D721Med (cell line): ENCODE measurements at places on chromosomes 7 and 10.

- no peak for DNase-seq
These were observed 41.7 kb downstream of the AKR1E2 start for GRCh38 chr10:4867520-4868356.

DNA sequence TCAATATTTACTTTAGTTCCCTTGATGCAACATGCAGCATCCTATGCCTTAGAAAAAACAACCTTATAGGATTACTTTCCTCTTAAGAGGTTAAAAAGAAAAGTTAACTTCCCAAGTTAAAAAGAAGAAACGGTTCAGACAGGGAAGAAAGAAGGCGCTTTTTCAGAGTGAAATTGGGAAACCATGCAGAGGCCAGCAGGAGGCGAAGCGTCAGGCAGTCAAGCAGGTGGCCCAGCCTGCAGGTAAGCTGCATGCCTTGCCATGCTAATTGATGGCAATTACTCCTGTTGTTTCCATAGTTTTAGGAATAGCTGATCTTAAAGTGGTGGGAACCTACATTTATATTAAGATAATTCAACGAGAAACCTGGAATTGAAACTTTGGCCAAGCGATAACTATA, 302.6 kb upstream of the SP4 start:
- no peak for DNase-seq

GRCh38 chr7:155645662-155646061, 1.2 kb downstream of the RBM33 start:
- no peak for DNase-seq

GRCh38 chr7:77353407-77353721, 62.8 kb downstream of the GSAP start:
- no peak for DNase-seq

- no peak for DNase-seq
These were observed 69.6 kb upstream of the CDK1 start for GRCh38 chr10:60708666-60709065.

DNA sequence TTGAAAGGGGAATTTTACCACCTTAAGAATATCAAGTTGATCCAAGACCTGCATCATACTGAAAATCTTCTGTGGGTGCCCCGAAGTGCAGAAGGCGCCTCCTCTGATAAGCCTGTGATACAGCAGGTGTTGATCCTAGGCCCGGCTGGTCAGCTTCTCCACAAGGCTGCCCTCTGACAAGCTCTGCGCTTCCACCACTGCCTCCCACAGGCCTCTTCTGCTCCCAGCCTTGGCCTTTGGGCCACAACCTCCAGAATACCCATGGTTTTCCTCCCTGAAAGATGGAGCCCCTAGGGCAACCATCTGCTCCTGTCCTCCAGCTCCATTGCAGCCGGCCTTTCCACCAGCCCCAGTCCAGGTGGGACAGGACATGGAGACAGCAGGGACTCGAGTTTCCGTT, 5.6 kb upstream of the OGDHL start:
- DNase-seq = no peak

GRCh38 chr10:30208330-30208729, 140.7 kb downstream of the MTPAP start:
- no peak for DNase-seq

DNA sequence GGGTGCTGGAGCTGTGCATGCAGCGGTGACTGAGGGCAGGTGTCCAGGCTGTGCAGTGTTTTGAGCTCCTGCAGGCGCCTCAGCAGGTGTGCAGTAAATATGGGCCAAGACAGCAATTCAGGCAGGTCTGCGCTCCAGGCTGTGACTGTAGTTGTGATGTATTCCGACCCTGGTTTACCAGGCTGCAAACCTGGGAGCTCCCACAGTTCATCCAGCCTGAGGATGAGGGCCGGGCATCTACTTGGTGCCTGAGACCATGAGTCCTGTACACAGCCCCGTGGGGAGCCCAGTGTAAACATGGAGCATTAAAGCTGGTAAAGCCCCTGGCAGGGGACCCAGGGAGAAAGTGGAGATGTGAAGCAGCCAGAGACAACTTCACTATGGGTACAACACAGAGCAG, 82.8 kb downstream of the VOPP1 start:
- no peak for DNase-seq

- no peak for DNase-seq
These were observed 2.0 kb upstream of the KIF11 start for GRCh38 chr10:92590623-92591549.

DNA sequence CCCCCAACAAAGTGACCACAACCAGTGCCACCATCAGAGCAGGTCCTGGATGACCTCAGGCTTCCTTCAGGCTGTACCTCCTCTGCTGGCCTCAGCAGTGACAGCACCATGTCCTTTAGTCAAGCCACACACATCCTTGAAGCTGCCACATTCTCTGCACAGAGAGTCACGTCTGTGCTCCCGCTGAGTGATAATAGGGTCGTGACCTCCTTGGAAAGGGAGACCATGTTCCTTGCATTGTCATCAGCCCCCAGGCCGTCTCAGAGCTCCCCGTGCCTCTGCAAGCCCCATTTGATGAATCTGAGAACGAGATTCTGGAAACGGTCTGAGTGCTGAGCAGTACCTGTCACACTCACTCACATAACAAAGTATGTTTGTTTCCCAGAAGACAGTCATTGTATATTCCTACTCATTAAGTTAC, 106.5 kb upstream of the PRR15 start:
- DNase-seq = no peak

GRCh38 chr10:73161079-73161478, 6.7 kb downstream of the ECD start:
- no peak for DNase-seq

- no peak for DNase-seq
These were observed 86.2 kb downstream of the ITIH5 start for GRCh38 chr10:7580520-7580919.

DNA sequence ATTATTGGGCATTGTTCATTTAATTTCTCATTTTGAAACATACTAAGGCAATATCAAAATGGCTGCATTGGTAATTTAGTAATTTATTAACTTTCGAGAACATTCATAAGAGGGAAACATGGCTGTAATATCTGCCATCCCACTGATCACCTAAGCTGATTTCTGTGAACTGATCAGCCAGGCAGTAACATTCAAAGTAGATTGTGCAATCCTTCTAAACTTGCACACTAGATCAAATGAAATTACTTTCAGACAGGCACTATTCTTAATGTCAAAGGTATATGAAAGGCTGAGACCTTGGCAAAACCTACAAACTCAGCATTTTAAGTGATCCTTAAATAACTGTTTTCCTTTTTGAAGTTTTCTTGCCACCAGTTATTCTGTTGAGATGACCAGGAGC, 290.7 kb downstream of the CACNA2D1 start:
- DNase-seq = no peak

DNA sequence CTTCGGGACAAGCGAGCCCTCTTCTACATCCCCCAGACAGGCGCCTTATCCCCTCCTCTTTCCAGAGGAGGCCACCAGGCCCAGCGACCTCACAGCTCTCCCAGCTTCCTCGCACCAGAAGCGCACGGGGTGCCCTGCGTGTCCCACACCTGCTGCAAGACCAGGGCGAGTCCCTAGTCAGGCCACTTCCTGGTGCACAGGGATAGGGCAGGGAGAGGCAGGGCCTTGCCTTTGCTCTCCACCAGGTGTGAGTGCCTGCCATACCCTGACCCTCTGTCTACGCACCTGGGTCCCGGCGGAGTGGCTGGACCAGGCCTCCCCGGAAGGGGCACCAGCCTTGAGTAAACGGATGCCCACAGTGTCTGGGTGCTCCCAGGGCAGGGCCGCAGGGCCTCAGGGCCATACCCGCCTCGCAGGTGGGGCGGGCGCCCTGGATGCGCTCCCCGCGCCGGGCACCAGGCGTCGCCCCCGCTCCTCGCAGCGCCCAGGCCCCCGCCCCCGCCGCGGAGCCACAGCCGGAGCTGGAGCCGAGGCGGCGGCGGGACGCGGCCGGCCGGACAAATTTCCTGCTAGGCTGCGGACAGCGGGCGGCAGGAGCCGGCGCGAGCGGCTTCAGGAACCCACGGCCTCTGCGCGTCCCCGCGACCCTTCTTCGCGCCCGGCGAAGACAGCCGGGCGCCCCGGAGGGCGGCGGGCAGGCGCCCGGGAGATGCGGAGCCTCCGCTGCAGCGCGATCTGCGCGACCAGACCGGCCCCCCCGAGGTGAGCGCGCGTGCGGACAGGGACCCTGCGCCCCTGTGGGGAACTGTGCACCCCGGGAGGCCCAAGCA, at the start of gene PTPRE:
Gene PTPRE, plus strand, starts transcription at position 556 of the 830 bp plus-strand sequence. CDS start 133,779 bp downstream, outside the sequence.
- no peak for DNase-seq

DNA sequence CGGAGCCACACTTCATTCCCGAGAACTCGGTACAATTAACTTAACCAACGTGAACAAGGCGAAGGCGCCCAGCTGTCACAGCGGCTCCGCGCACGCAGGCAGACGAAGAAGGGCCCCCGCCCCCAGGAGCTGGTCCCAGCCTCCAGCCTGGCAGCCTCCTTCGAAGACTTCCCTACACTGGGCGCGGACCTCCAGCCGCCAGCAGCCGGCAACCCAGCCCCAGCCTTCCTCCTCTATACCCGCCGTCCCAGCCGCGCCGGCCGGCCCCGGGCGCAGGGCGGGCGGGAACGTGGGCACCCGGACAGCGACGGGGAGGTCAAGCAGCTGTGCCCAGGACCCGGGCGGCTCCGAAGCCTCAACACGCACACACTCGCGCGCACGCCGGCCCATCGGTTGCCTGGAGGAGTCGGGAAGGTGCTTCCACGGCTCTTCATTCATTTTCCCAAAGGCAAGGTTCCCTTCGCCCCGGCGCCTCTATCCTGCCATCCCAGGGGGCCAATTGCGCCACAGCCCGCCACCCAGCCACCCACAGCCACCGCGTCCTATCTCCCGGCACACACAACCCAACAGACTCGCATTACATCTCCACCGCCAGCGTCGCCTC, 1.6 kb downstream of the CHST15 start:
- DNase-seq = no peak

DNA sequence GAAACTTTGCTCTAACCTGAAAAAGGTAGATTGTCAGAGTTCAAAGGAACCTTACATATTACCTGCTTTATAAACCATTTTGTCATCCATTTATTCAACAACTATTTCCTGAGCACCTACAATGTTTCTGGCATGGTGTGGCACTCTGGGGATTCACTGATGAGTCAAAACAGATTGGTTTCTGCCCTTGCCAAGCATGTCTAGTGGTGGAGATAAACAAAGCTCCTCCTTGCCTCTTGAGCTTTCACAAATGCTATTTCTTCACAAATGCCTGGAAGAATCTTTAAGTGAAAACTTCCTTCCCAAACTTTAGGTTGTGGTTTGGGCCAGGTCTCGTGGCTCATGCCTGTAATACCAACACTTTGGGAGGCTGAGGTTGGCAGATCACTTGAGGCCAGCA, 85.1 kb upstream of the RELN start:
- DNase-seq = no peak

DNA sequence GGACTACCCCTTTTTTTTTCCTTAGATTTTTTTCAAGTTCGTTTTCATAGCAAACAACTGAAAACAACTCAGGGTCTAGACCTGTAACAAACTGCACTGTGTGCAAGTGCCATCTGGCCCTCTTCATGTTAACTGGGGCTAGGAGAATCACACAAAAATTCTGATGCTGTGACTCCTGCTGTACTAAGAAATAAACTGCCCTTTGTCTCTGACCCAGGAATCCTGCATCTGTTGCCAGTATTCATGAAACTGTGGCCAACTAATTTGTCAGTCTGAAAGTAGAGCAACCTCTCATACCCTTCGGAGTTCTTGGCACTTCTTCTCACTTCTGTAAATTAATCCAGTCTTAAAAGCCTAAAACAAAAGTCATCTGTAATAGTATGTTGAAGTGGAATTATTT, 218.4 kb upstream of the PCDH15 start:
- no peak for DNase-seq

- no peak for DNase-seq
These were observed 62.5 kb downstream of the SGMS1 start for GRCh38 chr10:50561266-50561665.

GRCh38 chr7:104855861-104856260, 158.1 kb upstream of the KMT2E start:
- no peak for DNase-seq

- DNase-seq = no peak
These were observed 881 bp upstream of the SSBP1 start for GRCh38 chr7:141737118-141737835.

DNA sequence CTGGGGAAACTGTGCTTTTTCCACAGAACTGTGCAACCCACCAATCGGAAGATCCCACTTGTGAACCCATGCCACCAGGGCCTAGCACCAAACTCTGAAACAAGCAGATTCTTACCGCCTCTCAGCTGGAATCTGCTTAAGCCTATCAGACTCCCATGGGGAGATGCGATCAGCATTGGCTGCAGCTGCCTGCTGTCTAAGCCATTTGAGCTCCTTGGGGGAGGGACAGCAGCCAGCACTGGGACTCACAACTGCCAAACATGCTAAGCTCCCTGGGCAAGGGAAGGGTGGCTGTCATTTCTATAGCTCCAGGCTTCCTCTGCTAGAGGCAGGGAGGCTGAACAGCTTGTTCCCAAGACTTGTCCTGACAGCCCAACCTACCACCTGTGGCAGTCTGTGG, 283.8 kb downstream of the CDK14 start:
- no peak for DNase-seq

DNA sequence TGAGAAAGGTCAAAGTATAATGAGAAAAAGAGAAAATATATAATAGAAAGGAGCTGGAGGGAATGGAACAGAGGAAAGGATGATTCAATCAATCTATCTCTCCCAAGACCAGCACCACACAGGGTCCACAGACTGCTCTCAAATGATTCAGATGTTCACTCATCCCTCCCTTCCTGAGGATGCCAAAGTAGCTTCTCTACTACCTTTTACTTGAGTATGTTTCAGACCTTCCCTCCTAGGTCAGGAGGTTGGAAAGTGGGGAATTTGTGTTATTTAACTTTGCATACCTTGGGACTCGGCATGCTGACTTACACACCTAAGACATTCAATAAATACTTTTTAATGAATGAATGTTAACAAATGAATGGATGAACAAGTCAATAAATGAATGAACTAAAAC, 30.6 kb downstream of the CPVL start:
- no peak for DNase-seq

- DNase-seq = no peak
These were observed 458.4 kb downstream of the DNAJB6 start for GRCh38 chr7:157795199-157795598.

- no peak for DNase-seq
These were observed 164.2 kb downstream of the THSD7A start for GRCh38 chr7:11667810-11668185.

GRCh38 chr10:35824704-35825103, 182.6 kb upstream of the FZD8 start:
- DNase-seq = no peak

DNA sequence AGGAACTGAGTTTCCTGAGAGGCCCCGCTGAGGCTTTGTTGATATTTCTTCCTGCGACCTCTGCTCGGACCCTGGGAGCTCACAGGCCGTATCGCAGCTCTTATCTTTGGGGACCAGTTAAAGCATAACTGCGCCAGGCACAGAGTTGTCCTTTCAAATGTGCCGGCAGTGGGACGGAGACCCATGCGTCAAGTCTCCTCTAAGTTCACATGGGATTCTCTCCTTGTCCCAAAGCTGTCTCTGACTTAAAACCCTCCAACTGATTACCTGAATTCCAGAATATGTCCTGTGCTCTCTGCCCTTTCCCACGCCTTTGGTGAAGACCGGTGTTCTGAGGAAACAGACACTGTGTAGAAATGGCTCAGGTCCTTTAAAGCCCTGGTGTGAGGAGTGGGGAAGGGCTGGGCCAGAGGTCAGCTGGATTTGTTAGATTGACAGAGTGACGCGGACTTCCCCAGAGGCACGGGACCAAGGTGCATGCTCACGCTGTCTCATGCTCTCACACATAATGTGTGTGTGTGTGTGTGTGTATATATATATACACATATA, 169.8 kb downstream of the EGFR start:
- DNase-seq = no peak

GRCh38 chr7:45100761-45101480, 10.6 kb downstream of the TBRG4 start:
- no peak for DNase-seq
